CD4-positive, alpha-beta T cell treated with Interleukin-4 for 4 hours (primary cell): ENCODE measurements at places on chromosomes 2 and 18.

DNA sequence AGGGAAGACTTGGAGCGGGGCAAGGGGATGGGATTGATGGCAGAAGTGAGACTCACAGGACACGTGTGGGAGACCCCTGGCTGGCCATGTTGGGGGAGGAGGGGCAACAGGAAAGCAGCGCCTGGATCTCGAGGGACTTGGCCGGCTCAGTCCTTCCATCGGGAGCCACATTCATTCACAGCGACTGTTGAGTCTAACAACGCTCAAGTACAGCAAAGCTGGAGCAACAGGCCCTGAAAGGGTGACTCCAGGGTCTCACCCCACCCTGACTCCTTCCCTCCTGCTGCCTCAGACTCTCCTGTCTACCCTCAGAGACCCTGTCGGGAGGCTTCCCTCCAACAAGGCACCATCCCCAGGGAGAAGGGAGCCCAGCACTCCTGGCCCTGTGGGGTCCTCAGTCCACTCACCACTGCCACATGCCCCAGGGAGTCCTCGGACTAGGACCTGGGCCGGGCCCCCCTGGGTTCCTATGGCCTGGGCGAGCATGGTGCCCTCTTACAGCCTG, 14.8 kb upstream of the ALPI start:
- no peak for DNase-seq

GRCh38 chr2:66432801-66433694, 1.9 kb upstream of the MEIS1 start:
- peak; percentile 18 for DNase-seq

- no peak for DNase-seq
Measured at GRCh38 chr2:8622199-8622911, 59.5 kb upstream of the ID2 start.

GRCh38 chr2:120783969-120784372, 48.3 kb downstream of the GLI2 start:
- DNase-seq, result no peak

DNA sequence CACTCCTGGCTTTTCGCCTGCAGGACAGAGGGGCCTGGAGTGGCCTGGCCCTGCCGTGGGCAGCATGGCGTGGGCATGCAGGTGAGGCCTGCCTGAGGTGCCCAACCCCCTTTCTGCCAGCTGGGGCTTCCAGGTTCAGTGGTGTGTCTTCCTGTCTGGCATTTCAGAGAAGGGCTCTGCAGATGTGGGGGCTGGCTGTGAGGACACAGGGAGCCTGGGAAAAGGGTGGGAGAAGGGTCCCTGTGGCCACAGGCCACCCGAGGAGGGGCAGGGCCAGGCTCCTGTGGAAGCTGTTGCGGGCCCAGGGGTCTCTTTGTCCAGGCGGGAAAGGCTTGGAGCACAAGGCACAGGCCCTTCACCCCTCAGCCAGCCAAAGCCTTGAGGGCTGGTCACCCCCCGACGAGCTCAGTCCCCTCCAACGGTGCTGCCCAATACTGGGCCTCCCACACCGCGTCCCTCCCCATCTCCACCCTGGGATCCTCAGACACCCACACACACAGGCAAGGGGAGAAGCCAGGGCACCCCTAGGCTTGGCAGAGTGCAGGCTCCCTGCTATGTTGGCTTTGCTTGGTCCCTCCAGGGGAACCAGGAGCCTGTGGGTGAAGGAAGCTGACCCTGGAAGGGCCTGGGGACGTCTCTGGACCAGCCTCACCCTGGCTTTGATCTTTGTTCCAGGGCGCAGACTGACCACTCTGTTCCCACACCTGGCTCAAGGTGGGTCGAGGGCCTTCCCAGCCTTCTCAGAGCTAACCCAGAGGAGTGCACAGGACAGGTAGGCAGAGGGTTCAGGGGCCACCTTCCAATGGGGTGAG, 3.7 kb upstream of the AQP12A start:
- no peak for DNase-seq

GRCh38 chr2:168816369-168816768, 13.9 kb downstream of the NOSTRIN start:
- no peak for DNase-seq

GRCh38 chr18:75562216-75562615, 134.7 kb upstream of the SMIM21 start:
- DNase-seq, result no peak

- no peak for DNase-seq
Measured at GRCh38 chr18:42936289-42936688, 179.2 kb downstream of the RIT2 start.

DNA sequence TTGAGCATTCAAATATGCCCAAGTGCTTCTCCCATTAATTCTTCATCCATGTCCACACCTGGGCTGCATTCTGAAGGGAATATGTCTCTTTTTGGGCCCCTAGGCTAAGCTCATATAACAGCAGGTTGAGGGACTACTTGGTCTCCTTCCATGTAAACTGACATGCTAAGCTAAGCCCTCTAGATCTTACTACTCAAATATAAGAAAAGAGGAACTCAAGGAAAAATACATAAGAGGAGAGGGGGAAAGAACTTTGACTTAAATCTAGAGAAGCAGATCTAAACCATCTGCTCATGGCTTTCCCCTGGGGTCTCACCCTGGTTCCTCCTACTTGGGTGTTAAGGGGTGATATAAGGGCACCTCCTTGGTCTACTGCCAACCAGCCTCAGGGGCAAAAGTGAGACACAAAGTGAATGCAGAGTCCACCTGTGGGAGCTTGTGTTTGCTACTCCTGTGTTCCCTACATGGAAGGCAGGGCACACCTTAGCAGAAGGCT, 19.8 kb upstream of the NFU1 start:
- no peak for DNase-seq

DNA sequence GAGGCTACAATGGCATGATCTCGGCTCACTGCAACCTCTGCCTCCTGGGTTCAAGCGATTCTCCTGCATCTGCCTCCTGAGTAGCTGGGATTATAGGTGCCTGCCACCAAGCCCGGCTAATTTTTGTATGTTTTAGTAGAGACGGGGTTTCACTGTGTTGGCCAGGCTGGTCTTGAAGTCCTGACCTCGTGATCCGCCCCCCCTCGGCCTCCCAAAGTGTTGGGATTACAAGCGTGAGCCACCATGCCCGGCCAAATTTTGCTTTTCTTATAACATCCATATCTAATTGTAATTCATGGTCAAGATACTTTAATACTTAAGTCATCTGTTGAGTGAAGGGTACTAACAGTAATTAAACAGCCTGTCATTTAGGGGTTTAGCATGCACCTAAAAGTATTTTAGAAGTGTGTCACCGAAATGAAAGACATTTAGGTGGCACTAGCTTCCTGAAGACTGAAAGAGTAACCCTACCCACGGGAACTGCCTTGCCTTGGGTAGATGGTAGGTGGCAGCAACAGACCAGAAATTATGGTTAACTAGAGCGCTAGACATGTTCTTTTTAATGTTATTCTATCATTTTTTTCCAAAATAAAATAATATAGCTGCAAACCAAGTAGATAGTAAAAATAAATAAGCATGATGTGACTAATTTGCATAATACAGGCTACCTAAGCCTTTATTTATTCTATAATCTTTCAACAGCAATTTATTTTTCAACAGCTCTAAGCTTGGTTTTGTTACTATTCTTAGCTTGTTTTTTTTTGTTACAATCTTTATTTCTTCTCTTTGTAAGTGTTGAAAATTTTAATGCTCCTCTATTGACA, 8.6 kb upstream of the ACYP2 start:
- DNase-seq, result peak; percentile 59

DNA sequence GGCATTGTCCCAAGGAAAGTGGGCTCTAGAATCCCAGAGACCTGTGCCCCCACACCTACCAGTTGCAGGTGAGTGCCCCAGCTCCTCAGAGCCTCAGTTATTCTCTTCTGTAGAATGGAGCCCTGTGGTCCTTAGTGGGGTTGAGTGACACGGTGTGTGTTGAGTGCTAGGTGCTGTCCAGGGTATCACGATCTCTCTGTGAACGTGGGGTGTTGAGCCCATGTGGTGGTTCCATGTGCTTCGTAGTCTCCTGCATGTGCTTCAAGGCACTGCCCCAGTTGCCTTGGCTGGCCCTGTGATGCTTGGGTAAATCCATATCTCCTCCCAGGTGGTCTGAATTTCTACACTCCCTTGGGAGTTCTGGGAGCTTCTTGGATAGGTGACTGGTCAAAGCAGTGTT, 54.9 kb downstream of the SH3RF3 start:
- DNase-seq, result no peak

DNA sequence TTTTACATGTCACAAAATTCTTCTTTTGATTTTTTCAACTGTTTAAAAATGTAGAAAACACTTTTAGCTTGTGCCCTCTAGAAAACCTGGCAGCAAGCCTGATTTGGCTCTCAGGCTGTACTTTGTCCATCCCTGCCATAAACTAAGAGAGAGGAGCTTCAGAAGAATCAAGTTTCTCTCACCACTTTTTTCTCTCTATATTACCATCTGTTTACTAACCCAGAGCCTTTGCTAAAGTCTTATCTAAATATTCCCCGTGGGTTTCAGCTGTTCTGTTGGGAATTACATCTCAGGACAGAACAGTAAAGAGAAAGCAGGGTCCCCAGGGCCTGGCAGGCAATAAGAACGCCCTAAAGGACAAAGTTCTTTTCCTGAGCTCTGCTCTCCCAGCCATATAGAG, 409.1 kb upstream of the CRIM1 start:
- no peak for DNase-seq

DNA sequence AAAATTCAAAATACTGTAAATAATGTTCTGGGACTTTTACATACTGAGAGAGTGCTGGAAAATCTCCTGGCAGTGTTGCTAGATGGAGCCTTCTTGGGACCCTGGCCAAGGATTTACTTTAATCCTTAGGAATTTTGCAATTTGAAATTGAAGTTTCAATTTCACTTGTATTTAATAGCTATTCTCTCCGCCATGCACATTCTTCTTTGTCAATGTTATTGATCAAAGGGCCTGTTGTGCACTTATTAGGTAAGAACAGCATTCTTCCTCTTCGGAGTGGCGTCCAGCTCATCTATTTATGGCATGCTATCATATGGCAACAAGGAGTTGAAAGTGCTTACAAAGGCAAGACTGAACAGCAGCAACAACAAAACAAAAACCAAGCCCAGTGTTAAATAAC, 40.1 kb upstream of the SOS1 start:
- no peak for DNase-seq

- no peak for DNase-seq
Measured at GRCh38 chr2:151976945-151977353, 121.9 kb downstream of the CACNB4 start.

DNA sequence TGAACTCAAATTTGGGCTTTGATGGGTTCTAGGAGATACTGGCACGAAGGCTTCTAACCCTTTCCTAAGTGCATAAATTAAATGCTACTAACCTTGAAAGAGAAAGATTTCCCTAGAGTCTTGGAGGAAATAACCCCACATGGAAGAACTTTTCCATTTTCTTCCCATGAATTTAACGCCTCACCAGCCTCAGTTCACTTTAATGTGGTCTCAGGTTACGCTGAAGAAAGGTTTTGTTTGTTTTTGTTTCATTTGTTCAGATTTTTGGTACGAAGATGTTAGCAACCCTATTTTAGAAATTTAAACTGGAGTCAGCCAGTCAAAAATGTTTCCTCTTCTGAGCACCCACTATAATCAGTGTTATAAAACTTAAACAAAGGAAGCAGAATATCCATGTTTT, 30.7 kb downstream of the METTL4 start:
- DNase-seq, result no peak

- no peak for DNase-seq
Measured at GRCh38 chr2:903223-903900, 47.3 kb upstream of the SNTG2 start.

DNA sequence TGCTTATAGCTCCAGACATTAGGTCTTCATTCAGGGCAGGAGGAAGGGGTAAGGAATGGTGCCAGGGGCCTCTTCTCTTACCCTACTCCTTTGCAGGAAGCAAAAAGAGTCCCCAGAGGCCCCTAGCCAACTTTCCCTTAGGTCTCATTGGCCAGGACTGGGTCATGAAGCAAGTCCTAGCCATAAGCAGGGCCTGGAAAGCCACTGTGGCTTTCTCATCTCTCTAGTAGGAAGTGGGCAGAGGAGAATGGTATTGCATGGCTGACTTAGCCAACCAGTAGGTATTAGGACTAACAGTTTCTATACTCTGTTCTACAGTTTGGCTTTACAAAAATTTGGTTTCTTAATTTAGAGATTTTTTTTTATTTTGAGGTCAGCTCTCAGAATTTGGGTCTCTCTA, 4.8 kb downstream of the FAM228A start:
- DNase-seq, result no peak

DNA sequence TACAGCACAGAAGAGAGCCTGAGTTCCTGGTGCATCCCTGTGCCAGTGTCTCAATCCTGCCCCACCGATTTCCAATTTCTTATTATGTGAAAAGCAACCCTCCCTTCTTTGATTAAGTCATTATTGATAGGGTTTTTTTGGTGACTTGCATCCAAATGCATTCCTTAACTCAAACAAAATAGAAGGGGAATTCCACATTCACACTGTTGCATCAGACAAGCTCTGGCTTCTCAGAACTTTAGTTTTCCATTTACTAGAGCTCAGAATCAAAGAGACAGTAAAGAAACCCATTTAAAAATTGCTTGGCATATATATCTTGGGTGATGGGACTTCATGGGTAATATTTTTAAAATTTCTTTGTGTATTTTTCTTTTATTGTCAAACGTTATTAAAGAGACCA, 13.8 kb upstream of the TMEM200C start:
- no peak for DNase-seq

DNA sequence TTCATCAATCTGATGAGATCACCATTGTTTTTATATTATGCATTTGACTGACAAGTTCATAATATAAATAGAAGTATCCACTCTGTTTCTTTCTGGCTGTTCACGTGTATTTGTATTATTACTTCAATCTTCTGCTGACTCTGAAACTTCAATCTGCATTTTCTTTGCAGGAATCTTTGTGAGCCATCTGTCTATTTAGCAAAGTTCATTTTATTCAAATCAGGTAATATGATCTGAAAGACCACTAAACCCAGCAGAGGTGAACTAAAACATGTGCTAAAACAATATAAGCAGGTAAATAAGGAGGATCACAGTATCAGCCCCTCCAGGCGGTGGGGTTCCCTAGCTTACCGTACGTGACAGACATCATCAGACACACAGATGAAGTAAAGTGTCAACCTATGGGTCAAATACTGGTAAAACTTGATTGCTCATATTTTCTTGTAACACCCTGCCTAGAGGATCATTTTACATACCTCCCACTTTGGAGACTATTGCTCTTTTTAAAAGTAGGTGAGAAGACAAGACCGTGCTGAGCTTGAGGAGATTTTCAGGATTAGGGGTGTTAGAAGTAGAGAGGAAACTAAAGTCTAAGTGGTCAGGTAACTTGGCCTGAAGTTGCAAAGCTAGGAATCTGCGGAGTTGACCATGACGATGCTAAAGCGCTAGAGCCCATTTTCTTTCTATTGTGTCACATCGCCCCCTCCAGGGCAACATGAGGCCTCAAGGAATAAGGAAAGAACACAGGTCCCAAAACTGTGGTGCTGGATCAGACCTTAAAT, 9.0 kb downstream of the DTNB start:
- DNase-seq, result peak; percentile 11

DNA sequence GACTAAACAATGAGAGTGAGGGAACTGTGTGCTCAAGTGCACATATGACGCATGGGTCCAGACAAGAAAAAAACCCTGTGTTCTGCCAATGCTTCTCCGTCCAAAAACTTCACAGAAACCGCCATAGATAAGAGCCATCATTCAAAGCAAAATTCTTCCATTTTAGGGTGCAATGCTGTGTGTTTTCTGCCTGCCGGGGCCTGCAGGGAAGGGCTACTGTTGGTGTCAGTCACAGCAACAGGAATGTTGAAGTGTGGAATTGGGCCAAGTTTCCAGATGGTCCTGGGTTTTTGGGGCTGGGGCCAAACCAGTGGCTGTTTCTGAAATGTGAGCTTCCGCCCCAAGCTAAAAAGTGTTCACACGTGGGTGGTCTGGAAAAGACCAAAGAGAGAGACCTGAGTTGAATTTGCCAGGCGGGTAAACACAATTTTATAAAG, 677 bp upstream of the MC2R start:
- DNase-seq, result no peak

GRCh38 chr2:240237609-240238174, 97.2 kb upstream of the OTOS start:
- DNase-seq, result no peak
